GM04503 (cell line): ENCODE measurements at places on chromosomes 3 and 15.

- DNase-seq, result no peak
Observed at GRCh38 chr3:134372396-134373270, 1.6 kb downstream of the AMOTL2 start.

- DNase-seq, result no peak
Observed at GRCh38 chr15:31013863-31014607, 22.6 kb upstream of the MTMR10 start.

DNA sequence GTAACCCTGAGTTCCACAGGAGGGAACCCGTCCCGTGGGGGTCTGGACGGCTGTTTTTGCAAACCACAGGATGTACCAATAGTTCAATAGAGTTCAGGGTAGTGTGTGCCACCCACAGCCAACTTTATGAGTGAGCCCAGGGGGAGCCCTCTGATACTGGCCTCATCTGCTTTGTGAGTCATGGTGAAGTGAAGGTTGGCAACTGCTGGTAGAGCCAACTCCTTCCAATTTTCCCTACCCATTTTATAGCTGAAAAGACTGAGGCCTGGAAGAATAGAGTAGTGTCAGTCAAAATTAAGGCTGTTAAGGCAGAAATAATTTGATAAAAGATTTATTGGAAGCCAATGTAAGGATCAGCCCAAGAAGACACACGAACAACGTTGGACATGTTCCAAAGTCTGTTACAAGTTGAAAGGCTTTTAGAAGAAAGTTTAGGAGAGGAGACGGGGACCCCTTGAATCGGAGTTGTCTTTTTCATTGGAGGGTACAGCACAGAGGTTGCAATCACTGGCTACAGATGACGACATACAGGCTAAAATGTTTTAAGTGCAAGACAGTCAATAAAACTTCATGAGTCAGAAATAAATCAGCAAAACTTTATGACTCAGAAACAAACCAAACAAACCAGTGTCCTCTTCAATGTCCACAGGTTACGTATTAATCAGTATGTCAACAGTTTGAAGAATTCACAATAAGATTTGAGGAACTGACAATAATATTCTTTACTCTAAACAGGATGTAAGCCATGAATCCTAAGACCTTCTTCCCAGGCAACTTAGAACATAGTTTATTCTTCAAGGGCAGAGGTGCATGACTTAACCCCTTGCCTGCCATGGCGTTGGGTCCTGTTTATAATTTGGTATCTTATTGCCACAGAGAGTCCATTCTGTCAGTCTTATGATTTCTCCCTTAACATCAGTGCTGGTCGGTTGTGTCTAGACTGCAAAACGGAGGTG, 62.9 kb upstream of the NR2E3 start:
- DNase-seq, result peak; percentile 71

- DNase-seq, result no peak
Observed at GRCh38 chr15:83449937-83450506, 2.9 kb downstream of the SH3GL3 start.

- no peak for DNase-seq
Observed at GRCh38 chr3:157174290-157174648, 14.3 kb upstream of the CCNL1 start.

DNA sequence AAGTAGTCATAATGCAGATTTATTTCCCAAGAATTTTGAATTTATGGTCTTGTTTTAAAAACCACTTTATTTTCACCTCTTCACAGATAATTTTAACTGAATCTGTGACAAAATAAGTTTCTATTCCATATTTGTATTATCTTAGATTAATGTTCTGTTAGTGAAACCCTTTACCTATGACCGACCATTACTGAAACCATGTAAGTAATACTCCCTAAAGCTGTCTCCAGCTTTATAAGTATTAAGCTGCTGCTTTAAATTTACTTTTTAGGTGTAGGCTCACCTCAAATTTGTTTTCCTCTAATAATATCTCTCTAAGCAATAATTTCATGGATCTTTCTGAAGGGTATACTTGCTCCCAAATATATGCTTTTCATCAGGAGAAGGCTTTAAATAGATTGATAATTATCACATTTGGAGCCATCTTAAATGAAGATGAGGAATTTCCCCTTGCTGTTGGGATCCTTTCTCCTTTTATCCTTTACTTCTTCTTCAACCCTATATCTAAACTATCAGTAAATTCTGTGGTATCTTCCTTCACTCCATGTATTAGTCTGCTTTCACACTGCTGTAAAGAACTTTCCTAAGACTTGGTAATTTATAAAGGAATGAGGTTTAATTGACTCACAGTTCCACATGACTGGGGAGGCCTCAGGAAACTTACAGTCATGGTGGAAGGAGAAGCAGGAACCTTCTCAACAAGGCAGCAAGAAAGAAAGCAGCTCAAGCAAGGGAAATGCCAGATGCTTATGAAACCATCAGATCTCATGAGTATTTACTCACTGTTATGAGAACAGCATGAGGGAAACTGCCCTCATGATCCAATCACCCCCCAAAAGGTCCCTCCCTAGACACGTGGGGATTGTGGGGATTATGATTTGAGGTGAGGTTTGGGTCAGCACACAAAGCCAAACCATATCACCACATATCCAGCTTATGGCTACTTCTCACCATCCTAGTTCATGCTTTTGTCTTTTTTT, 92.3 kb upstream of the P2RY1 start:
- DNase-seq, result no peak
